ENCODE measurements at places on chromosomes 2 and 18.

DNA sequence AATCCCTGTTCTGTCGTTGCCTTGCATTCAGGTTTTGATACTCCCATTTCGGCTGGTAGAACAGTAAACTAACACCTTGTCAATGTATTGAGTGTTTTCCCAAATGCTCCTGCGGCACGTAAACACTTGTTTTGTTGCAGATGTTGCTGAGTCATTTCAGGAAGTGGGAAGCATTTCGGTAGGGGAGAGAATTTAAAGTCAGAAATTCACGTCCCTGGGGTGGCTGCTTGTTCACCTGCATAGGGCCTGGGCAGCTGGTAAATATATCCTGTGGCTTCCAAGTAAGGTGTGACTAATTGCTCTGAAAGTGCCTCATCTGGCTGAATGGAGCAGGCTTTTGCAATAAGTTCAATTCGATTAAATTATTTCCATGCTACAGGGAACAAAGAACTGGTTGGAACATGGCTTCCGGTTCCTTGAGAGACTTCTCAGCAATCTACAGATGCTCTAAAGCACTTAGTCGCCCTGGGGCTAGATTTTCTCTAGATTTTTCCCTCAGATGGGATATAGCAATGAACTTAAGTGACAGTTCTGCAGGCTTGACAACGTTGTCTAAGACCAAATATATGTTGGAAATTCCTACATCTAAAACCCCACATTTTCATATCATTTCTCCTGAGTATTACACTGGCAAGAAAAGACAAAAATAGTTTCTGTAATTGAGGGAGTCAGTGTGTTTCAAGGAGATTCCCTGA is 5.2 kb downstream of the GALR1 start:
- DNase-seq, result no peak

DNA sequence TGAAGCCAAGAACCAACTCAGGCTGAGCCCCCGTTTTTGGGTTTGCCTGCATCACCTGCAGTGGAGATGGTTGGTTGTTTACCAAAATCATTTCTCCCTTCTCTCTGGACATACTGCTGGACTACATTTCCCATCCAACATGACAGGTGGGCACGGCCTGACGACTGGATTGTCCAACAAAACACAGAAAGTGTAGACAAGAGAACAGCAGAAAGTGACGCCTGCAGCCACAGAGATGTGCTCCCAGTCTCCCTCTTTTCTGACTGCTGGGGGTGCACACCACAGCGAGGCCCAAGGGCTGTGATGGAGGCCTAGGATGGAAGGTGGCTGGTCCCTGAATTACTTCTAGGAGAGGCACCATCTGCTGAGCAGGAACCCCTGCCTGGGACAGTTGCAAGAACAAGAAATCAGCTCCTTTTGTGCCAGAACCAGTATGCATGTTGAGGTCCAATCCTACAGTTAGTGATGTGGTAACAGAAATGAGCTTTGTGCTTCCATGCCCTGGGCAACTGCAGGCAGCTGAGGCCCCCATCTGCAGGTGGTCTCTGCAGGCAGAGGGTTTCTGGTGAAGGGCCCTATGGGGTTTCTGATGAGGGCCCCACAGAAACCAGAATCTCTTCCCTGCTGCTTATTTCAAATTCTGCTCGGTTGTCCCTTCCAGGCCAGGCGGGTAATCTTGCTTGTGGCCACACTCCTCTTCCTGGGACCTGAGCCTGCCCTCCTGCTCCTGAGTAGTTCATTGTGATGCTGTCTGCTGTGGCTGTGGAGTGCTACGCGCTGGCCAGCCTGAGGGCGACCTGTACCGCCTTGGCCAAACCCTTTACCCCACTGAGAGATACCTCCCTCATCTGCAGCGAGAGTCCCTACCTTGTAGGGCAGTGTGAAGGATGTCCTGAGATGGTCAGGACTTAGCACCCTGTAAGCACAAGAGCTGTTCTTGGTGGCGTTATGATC is 168.3 kb downstream of the ASB1 start:
- no peak for DNase-seq

DNA sequence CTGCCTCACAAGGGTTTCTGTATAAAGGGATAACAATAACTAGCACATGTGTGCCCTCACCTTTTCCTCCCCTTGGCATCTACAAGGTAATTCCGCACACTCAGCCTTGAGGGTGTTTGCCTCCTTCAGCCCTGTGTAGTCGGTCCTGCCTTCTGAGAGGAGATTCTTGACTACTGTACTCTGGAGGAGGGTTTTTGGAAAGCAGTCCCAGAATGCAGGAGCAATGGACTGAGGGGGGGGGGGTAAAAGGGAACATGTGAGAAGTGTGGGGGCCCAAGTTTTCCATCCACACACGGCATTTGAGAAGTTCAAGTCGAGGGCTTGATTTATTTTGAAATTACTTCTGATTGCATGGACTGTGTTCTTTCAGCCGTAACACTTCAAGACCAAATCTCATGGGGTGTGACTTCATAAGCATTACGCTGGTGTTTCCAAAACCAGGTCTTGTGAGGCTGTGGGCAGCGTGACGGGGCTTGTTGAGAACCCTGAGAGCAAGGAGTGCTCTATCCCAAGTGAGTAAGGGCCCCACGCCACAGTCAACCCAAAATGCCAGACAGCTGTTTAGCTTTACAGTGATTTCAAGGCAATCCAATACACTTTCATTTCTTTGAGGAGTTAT is 198.7 kb upstream of the MEIS1 start:
- no peak for DNase-seq

DNA sequence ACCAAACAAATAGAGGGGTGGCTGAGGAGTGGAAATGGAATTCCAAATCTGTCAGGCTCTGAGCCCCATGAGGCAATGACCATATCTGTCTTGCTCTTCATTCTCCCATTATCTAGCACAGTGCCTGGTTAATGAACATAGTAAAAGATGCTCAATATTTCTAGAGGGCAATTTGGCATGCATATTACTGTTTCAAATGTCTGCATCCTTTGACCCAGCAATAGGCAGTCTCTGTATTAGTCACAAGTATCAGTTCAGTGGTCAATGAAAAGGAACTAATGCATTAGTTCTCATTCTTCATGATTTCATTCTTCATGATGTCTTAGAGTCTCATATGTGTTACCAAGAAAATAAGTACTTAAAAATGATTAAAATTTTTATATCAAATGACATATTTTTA is 28.4 kb upstream of the MALL start:
- no peak for DNase-seq

GRCh38 chr18:13287372-13287771 is 68.8 kb downstream of the LDLRAD4 start:
- DNase-seq, result no peak

- no peak for DNase-seq
Observed at GRCh38 chr18:50154420-50154819, 40.5 kb downstream of the MYO5B start.

GRCh38 chr18:43160509-43160908 is 45.0 kb upstream of the RIT2 start:
- DNase-seq, result no peak

DNA sequence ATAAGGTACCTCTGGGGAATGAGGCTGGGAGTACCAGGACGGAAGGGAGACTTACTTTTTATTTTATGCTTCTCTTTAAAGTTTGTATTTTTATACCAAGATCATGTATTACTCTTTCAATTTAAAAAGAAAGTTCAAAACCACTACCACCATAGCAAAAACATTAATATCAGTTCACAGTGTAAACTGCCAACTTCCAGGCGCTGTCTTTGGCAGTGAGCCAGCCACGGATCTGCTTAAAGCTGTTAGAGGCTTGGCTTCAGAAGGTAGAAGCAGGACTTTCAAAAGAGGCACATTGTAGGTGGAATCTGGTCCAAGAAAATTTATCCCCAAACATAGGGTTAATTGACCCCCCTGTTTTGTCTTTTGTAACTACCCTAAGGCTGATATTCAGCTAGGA is 74.8 kb downstream of the B3GNT2 start:
- DNase-seq, result no peak

DNA sequence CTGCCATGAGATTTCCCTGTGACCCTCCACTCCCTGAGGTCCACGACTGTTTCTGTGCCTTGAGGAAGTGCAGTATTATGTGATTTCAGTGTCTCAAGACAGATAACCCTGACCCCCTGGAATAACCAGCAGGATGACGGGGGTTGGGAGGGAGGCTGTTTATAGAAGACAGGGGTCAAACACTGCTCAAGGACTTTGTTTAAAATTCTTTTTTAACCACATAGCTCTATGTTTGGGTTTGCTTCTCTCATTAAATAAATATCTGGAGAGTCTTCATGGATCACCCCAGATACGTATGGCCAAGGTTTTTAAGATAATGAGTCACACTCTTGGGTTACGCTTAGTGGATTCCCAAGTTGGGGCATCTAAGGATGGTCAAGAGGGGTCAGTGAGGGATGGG is 523.8 kb upstream of the TNP1 start:
- DNase-seq, result no peak

DNA sequence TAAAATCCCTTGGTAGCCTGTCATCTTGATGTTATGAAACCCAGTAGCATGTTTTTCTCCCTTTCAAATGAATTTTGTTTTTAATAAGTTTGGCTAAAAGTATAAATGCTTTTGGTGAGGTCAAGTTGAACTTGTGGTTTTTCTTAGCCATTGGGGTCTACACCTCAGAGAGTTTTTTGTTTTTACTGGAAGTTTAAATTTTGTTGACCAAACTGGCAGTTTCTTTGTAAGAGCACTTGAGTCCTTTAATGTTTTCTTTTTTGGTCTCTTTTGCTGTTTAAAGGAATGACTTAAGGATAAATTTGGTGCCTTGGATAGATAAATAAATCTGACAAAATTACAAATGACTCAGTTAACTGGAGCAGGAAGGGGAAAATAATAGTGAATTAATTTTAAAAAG is 577.3 kb downstream of the SATB2 start:
- no peak for DNase-seq

- DNase-seq, result no peak
Observed at GRCh38 chr18:50374220-50374752, 560 bp upstream of the SKA1 start.
